Left colon (tissue), 2 donors: ENCODE measurements at places on chromosomes 2 and 18. TPM values are rescaled to one million over a fixed set of nuclear protein-coding genes. Genes with fewer than 3 reads are reported as not detected.

The TXNL1 gene
- 50.3 TPM for total RNA-seq

The NTSR2 gene
- total RNA-seq = not detected

The ANXA4 gene
- 271 TPM for total RNA-seq

The AAMP gene
- total RNA-seq = 97.2 TPM

The HOXD12 gene
- total RNA-seq = not detected

The PDK1 gene
- 26.2 TPM for total RNA-seq

The COL3A1 gene
- 154 TPM for total RNA-seq

The SOWAHC gene
- total RNA-seq = 42.4 TPM

The NEMP2 gene
- total RNA-seq = 3.1 TPM

The DCDC2C gene
- not detected for total RNA-seq

The SULT1C2 gene
- total RNA-seq = 3.7 TPM

The IRS1 gene
- 11.2 TPM for total RNA-seq

The UGT1A4 gene
- 4.0 TPM for total RNA-seq

The CTAGE1 gene
- not detected for total RNA-seq

The PROKR1 gene
- not detected for total RNA-seq
